Memory B cell (primary cell): ENCODE measurements at places on chromosomes 3 and 15.

GRCh38 chr3:90016555-90016954 lies 909.1 kb downstream of the EPHA3 start:
- no peaks in the 10 kb centered on the region for H3K27me3 ChIP-seq
- H3K36me3 ChIP-seq, result no peaks in the 10 kb centered on the region
- no peak for DNase-seq
- no peaks in the 10 kb centered on the region for H3K4me1 ChIP-seq
- no peak overlapping the region for H3K4me3 ChIP-seq
- H3K27ac ChIP-seq, result no peak overlapping the region

DNA sequence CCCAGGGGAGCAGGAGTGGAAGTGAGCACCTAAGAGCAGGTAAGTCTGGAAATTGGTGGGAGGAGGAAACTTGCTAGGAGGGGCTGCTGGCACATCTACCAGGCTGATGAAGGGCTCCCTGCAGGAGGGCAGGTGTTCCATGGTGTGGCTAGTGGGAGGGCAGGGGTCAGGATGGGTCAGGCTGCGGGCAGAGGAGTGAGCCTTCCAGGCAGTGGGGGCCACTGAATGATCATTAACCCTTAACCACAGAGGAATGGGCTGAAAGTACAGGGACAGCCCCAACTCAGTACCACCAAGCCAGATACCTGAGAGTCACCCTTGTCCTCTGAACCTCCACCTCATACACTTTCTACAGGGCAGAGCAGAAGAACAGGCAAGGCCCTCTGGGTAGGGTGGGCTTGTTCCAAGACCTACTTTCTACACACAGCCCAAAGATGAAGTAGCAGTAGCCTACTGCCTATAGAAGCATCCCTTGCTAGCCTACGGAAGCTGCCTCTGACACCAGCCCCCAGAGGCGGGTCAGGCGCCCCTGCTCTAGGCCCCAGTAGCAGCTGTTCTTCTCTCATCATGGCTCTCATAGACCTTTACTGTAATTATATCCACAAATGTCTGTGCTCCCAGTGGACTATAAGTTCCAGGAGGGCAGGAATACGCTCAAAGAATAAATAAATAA lies 4.6 kb downstream of the RAB6B start:
- H3K4me3 ChIP-seq, result no peak overlapping the region
- no peak overlapping the region for H3K27ac ChIP-seq
- H3K27me3 ChIP-seq, result peaks cover 19% of the 10 kb centered on the region
- H3K36me3 ChIP-seq, result no peaks in the 10 kb centered on the region
- DNase-seq, result no peak

GRCh38 chr3:4474683-4475490 lies 7.8 kb upstream of the SUMF1 start:
- peak overlapping the region; percentile 86 for H3K27ac ChIP-seq
- peak overlapping the region; percentile 68 for H3K4me3 ChIP-seq
- peaks cover 12% of the 10 kb centered on the region for H3K4me1 ChIP-seq
- H3K36me3 ChIP-seq, result peaks cover 2% of the 10 kb centered on the region
- DNase-seq, result peak; percentile 11
- H3K27me3 ChIP-seq, result no peaks in the 10 kb centered on the region

- no peak overlapping the region for H3K4me3 ChIP-seq
- H3K27ac ChIP-seq, result no peak overlapping the region
- H3K36me3 ChIP-seq, result peaks cover 4% of the 10 kb centered on the region
- H3K27me3 ChIP-seq, result peaks cover 11% of the 10 kb centered on the region
- no peaks in the 10 kb centered on the region for H3K4me1 ChIP-seq
- no peak for DNase-seq
Measured at GRCh38 chr3:32256206-32256605, 17.7 kb downstream of the CMTM8 start.
